Hematopoietic multipotent progenitor cell treated with erythropoietin and hydrocortisone succinate and interleukin-3 and kit ligand, for 8 days (in vitro differentiated cells): ENCODE measurements at places on chromosomes 1 and 21.

GRCh38 chr1:38117444-38117887, 70.9 kb upstream of the POU3F1 start:
- DNase-seq = no peak

GRCh38 chr1:244311784-244312532, 139.8 kb downstream of the ADSS2 start:
- no peak for DNase-seq

GRCh38 chr1:169465281-169465680, 20.5 kb downstream of the SLC19A2 start:
- peak; percentile 29 for DNase-seq

GRCh38 chr1:158552296-158552695, 1.9 kb downstream of the OR6Y1 start:
- no peak for DNase-seq

- DNase-seq = no peak
These were observed 138.7 kb downstream of the RUNX1 start for GRCh38 chr21:34910396-34910795.

- DNase-seq = no peak
These were observed 31.9 kb downstream of the UBE4B start for GRCh38 chr1:10064416-10065343.

- DNase-seq = peak; percentile 44
These were observed 6.2 kb downstream of the ZNF326 start for GRCh38 chr1:90000934-90001676.

DNA sequence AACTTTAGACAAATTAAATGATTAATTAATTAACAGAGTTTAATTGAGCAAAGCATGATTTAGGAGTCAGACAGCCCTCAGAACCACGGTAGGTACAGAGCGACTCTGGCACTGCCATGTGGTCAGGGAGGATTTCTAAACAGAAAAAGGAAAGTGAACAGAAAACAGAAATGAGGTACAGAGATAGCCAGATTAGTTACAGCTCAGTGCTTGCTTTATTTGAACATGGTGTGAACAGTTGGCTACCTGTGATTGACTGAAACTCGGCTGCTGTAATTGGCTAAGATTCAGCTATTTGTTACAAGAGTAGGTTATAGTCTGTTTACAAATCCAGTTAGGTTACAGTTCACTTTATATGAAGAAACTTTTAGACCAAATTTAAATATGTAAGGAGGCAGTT, 163.0 kb upstream of the TNR start:
- DNase-seq = no peak

GRCh38 chr1:50488876-50489275, 65.6 kb upstream of the DMRTA2 start:
- DNase-seq = no peak

DNA sequence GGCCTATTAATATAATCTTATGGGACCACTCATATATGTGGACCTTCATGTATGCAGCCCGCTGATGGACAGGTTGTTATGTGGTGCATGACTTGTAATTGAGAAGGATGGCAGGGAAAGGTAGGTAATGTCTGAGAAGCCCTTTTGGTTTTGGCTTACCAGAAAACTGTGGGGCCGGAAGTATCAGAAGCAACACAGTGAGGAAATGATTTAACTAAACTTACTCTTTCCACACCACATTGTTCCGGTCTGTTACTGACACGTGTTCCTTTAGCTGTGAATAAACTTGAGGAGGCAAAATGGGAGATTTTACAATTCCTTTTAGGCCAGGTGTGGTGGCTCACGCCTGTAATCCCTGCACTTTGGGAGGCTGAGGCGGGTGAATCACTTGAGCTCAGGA, 32.4 kb downstream of the KIF1B start:
- DNase-seq = no peak

- no peak for DNase-seq
These were observed 166.4 kb upstream of the AJAP1 start for GRCh38 chr1:4488018-4488417.
